ENCODE measurements at places on chromosomes 7 and 10.

DNA sequence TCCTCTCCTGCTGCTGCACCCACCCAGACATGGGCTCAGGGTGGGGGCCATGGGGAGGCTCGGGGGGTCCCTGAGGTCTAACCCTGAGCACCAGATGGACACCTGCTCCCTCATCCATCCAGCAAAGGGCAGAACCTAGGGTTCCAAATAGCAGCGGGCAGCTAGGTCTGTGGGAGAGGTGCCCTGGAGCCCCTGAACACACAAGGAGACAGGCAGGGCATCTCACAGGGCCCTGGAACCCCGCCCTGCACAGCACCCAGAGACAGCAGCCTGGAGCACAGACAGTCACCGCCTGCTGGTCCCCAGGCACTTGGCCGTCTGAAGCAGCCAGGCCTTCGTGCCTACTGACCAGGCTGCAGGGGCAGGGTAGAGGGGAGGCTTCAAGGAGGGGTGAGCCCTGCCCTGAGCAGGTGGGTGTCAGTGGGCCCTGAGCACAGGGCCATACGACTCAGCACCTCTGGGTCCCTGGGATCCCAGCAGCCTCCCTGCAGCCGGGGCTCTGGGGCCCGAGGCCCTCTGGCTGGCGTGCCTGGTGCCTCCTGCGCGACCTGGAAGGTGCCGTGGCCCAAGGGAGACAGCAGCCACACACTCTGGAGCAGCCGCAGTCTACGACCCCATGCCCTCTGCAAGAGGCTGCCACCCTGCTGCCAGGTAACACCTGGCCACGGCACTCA, 38.3 kb downstream of the GET4 start:
- no peak for DNase-seq

DNA sequence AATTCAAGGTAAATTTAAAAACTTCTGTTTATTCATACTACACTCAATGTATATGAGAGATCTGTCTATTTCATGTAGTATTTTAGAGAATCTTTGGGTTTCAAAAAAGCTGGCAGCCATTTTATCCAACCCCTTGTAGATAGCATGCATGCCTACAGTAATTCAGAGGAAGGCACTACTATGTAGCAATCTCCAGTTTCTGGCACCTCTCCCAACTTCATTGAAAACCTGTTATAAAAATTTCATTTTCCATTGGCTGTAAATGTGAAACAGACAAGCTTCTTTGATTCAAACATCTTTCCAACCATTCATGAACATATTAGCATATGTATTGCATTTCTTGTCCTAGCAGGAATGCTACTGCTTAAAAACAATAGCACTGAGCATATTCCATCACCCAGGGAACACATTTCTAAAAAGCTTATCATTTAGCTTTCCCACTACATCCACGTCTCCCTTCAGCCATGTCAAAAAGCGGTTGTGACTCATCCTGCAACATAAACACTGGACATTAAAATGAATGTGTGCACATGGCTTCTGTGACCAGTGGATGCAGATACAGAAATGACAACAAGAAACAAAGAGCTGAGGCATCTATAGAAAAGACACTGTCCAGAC, 330.4 kb upstream of the AOAH start:
- no peak for DNase-seq

GRCh38 chr7:101315336-101315735, 6.3 kb downstream of the IFT22 start:
- DNase-seq, result peak; percentile 60

DNA sequence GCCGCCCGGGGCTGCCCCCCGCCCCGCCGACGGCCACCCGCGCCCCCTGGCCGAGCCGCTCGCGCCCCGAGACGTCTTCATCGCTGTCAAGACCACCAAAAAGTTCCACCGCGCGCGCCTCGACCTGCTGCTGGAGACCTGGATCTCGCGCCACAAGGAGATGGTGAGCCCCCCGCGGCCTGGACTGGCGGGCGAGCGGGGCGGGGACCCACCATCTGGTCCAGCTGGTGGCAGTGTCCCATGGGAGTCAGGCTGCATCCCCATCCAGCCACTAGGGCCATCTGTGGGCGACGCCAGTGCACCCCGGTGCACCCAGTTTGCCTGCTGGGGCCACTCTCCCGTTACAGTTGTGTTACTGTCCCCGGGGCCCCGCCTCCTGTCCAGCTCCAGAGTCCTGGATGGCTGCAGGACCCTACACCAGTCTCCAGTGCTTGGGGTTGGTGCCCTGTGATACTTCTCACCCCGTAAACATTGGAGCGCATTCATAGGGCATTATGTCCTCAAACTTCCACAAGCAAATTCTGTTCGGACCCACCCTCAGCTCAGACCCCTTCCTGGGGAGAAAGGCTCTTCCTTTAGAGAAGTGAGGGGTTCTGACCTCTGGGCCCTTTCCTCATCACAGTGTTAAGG, 672 bp downstream of the LFNG start:
- no peak for DNase-seq

GRCh38 chr10:81724431-81724830, 150.6 kb upstream of the NRG3 start:
- DNase-seq, result no peak

DNA sequence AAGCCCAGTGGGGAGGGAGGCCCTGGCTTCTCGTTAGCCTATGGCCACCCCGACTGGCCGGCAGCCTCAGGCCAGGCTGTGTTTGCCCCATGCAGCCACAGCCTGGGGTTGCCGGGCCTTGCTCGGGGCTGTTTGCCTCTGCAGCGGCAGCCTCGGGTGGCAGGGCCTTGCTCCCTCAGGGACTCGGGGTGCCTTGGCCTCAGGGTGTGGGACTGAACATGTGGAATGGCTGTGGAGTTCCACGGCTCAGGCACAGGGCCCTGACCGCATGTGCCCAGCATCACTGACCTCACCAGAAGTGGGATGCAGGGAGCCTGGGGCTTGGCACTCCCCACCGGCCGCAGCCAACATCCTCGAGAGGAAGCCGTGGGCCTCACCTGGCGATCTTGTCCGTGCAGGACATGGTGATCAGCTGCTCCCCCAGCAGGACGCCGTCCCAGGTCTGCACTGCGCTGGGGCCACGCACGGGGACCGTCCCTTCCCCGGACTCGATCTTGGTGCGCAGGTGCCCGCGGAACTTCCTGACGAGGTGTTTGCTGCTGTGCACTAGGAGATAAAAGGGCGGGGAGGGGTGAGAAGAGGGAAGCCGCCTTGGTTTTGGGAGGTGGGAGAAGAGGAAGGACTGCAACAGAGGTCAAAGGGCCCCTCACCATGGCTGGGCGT, 160.5 kb downstream of the WDR37 start:
- DNase-seq, result peak; percentile 35

GRCh38 chr7:128906766-128907559, 3.5 kb downstream of the KCP start:
- DNase-seq, result no peak

DNA sequence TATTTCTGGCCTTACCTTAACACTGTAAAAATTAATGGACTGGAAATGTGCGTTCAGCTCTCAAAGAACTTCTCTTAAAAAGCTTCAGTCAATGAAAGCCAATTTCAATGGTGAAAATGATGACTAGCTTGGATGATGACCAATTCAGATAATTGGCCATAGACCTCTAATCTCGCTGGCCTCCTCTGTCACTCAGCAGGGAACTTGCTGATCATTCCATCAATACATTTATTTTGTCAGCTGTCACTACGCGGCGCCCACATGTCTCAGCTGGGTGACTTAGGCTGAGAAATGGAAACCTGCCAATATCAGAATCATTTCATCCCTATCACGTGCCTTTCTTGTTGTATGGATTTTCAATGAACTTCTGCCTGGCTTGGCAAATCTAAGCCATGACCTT, 673.0 kb upstream of the AUTS2 start:
- DNase-seq, result no peak

- DNase-seq, result no peak
Measured at GRCh38 chr7:27420702-27421101, 178.1 kb downstream of the EVX1 start.

GRCh38 chr7:151756076-151756731, 120.7 kb downstream of the PRKAG2 start:
- no peak for DNase-seq

- DNase-seq, result no peak
Measured at GRCh38 chr10:23275355-23275754, 69.2 kb downstream of the C10orf67 start.

DNA sequence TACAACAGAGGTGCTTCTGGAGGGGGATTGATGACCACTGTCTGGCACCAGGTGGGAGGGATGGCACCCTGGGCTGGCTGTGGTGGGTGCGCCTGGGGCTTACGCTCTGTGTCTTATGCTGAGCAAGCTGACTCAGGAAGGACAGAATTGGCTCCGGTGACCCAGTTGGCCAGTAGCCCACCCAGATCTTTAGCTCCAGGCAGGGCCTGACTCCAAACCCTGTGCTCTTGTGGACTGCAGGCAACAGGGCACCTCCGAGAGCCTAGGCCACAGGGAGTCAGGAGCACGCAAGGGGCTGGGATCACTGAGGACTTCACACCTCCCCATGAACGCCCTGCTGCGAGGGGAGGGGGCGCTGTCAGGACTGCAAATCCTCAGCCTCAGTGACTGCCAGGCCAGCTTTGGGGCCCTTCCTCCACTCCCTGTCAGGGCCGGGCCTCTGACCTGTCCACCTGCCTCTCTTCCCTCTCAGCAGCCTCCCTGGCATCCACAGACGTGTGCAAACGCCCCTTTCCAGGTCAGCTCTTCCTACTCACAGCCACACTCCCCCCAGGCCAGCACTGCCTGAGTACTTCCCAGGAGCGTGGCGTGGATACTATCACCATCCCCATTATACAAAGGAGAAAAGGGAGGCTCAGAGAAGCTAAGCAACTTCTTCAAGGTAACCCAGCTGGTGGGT, 118.7 kb downstream of the SLIT1 start:
- DNase-seq, result no peak

DNA sequence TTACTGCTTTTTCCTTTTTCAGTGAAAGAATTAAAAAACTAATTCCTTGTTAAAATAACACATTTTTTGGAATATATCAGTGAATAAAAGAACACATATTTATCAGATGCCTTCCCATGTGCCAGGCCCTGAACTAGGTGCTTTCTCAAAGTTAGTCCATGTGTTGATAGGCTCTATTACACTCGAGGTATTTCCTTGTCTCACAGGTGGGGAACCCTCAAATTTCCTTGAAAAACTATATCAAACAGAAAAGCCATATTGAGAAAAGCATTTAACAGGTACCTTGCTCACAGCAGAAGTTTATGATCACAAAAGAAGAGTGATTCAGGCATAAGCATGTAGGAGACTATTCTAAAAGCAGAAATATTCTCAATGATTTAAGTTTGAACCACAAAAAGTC, 75.6 kb upstream of the OGDHL start:
- no peak for DNase-seq

- peak; percentile 10 for DNase-seq
Measured at GRCh38 chr10:44395396-44395795, 10.5 kb upstream of the CXCL12 start.

DNA sequence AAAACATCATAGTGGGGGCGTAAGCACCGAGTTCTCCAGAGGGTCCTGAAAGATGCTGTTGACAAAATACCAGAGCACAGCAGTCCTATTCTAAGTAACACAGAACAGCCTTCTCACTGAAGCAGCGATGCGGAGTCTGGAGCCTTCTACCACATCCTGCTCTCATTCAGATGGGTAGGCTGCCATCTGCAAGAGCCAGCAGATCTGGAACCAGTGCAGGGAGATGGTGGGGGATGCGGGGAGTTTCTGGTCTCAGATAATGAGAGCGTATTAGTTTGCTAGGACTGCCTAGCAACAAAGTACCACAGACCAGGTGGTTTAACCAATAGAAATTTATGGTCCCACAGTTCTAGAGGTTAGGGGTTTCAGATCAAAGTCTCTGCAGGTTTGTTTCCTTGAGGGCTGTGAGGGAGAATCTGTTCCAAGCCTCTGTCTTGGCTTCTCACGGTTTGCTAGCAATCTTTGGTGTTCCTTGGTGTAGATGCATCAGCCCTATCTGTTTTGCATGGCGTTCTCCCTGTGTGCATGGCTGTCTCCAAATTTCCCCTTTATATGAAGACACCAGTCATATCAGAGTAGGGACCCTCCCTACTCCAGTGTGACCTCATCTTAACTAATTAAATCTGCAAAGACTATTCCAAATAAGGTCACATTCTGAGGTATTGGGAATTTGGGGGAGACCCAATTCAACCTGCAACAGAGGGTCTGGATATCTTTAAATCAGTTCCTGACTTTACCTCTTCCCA, 52.0 kb upstream of the STEAP1B start:
- no peak for DNase-seq

GRCh38 chr7:74026406-74026902, 1.5 kb upstream of the ELN start:
- DNase-seq, result no peak

- DNase-seq, result no peak
Measured at GRCh38 chr10:57921140-57921539, 346.6 kb downstream of the IPMK start.

- DNase-seq, result no peak
Measured at GRCh38 chr7:158863611-158864506, 7.5 kb downstream of the DYNC2I1 start.

GRCh38 chr10:97547271-97547600, 25.3 kb upstream of the ANKRD2 start:
- DNase-seq, result no peak

- DNase-seq, result no peak
Measured at GRCh38 chr7:137084607-137085380, 216.3 kb downstream of the CHRM2 start.

- DNase-seq, result no peak
Measured at GRCh38 chr7:26155531-26156375, 3.8 kb downstream of the NFE2L3 start.

GRCh38 chr7:130210181-130210935, 2.7 kb downstream of the SSMEM1 start:
- no peak for DNase-seq

GRCh38 chr7:37284285-37284684, 164.4 kb downstream of the ELMO1 start:
- DNase-seq, result no peak

DNA sequence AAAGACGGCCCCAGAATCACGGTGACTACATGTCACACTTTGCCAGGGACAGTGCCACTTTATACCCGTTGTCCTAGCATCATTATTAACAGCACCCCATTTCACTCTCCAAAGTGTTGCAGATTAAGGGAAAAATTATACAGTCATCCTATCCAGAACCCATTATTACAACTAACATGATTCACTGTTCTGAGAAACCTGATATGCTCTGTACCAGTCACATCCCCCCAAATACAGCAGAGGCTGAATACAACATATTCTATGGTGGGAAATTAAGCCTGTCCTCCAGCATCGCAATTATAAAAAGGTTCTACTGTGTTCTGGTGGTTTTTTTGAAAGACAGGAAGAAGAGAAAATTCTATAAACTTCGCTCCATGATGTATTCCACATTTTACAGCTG, 162.1 kb downstream of the JAZF1 start:
- no peak for DNase-seq

GRCh38 chr7:107077699-107078516, 33.4 kb downstream of the PRKAR2B start:
- no peak for DNase-seq

GRCh38 chr10:132765435-132765834, 20.5 kb downstream of the NKX6-2 start:
- DNase-seq, result no peak
